ENCODE measurements at places on chromosomes 13 and 19.

DNA sequence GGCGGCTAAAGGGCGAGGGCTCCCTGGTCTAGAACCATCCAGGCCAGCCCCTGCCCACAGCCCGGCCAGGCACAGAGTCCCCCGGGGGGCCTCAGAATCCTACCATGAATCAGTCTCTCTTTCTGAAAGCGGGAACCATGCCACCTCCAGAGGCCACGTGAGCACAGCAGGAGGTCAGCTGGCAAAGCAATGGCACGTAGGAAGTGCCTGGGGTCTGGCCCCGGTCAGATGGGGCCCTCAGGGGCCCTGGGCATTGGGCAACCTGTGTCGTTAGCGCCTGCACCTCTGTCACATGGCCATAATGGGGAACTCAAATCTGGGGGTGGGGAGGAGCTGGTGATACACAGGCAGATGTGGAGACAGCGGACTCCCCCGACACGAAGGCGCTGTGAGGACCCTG lies 8.8 kb downstream of the MFSD12 start:
- no peak for DNase-seq

DNA sequence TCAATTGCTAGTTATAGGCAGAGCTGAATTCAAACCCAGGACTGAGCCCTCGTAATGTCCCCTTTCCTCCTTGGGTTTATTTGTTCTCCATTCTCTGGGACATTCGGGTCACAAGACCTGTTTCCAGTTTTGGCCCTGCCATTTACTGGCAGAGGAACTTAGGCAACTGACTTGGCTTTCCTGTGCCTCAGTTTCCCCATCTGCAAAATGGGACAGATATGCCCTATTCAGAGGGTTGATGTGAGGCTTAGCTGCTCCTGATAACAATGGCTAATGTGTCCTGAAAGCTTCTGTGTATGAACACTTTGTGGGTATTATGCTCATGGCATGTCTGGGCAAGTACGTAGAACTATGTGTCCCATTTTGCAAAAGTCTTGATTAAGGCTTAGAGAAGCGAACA lies 996 bp downstream of the ZNF524 start:
- DNase-seq, result no peak

DNA sequence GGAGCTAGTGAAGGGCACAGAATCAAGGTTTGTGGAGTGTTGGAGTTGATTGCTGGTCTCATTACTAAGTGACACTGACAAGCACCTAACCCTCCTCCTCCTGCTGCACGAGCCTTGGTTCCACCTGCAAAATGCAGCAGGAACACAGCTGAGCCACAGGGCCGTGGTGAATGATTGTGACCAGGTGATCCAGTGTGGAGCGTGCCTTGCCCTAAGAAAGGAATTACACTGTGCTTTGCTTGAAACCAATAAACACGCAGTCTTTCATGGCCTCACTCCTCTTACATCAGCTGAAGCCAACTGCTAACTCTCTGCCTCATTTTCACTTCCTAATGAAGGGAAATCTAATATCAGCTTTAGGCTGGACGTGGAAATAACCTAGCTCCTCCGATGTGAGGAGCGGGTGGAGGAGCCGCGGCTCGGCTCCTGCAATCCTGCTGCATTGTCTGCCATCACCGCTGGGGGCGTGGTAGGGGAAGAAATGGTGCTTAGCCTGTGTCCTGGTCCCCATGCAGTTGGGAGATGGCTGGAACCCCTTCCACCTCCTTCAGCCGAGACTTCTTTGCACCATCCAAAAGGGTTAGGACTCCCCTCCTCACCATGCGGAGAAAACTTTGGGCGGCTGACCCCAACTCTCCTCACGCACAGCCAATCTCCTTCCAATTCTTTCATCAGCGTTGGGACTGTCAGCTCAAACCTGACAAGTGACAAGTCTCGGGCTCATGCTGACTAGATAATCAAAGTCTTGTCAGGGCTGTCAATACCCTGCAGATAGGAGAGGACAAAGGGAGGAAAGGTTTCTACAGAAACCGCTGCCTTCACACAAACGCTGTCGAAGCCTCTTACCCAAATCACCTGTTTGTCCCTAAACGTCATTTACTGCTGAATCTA lies 427.9 kb downstream of the ZNF536 start:
- DNase-seq, result peak; percentile 80

- DNase-seq, result no peak
Measured at GRCh38 chr19:28519218-28519779, 693.7 kb downstream of the UQCRFS1 start.

Measured in Right ventricle myocardium inferior (tissue), 1 donor.